Hematopoietic multipotent progenitor cell treated with erythropoietin and hydrocortisone succinate and interleukin-3 and kit ligand, for 6 days (in vitro differentiated cells): ENCODE measurements at places on chromosomes 1 and 21.

DNA sequence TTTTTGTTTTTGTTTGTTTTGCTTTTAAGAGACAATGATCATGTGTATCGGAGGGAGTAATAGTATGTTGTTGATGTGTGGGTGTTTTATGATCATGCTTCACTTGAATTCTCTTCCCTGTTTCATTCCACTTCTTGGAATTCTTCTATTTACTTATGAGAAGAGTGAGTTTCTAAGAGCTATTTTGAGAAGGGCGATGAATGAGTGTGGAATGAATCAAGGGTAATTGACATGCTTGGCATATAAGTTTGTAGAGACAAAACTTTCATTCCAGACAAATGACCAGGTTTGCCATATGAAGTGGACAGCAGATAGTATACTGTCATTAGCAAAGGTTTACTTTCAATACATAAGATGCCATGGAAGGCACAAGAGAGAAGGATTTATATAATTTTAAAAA, 42.3 kb upstream of the PDC start:
- DNase-seq, result no peak

DNA sequence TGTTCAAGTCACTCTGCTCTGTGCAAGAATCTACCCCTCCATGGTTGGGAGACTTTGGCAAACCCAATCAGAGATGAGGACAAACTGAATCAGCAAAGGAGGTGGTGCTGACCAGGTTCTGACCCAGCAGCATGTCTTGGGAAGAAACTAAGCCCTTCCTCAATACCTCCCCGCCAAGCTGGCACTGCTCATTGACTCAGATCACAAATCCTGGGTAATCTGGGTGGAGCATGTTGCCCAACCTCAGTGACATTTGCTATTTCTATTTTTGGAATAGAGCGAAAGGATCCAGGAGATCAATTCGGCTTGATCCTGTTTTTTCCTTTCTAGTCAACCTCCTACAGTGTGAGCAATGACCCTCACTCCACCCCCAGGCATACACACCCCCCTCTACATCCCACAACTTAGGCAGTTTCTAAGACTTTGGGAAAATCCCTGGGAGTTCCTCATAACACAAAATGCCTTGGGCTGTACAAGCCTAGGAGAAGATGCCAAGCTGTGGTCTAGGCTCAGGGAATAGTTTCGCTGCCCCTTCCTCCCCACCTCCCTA, 166.8 kb upstream of the KCNJ6 start:
- DNase-seq, result no peak

DNA sequence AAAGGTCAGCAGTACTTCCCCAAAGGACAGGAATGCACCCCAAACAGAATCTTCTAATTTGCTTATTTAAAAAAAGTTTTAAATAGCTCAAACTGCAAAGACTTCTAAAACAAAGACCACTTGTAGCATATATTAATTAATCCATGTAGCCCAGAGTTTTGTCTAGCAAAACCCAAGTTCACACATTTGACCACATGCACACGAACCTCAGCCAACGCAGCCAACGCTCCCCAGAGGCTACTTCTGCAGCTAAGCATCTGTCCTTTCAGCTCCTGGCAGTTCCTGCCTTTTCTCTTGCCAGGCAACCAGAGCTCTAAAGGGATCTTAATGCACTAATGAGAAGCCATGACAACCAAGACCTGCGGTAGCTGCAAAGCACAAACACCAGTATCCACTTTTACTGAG, 89.6 kb downstream of the RERE start:
- DNase-seq, result no peak

GRCh38 chr1:18283601-18284385, 176.2 kb downstream of the IGSF21 start:
- no peak for DNase-seq

- DNase-seq, result peak; percentile 77
These were observed 69.0 kb downstream of the PTGER3 start for GRCh38 chr1:70978623-70979022.

- no peak for DNase-seq
These were observed 279.1 kb downstream of the SPATA17 start for GRCh38 chr1:217910203-217910602.

- DNase-seq, result no peak
These were observed 15.3 kb downstream of the IFI16 start for GRCh38 chr1:159025043-159025442.

DNA sequence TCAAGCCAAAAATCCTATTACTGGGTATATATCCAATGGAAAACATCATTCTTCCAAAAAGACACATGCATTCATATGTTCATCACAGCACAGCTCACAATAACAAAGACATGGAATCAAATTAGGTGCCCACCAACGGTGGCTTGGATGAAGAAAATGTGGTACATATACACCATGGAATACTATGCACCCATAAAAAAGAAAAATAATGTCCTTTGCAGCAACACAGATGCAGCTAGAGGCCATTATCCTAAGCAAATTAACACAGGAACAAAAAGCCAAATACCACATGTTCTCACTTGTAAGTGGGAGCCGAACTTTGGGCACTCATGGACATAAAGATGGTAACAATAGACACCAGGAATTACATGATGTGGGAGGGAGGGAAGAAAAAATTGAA, 113.6 kb downstream of the MRPL39 start:
- DNase-seq, result no peak

DNA sequence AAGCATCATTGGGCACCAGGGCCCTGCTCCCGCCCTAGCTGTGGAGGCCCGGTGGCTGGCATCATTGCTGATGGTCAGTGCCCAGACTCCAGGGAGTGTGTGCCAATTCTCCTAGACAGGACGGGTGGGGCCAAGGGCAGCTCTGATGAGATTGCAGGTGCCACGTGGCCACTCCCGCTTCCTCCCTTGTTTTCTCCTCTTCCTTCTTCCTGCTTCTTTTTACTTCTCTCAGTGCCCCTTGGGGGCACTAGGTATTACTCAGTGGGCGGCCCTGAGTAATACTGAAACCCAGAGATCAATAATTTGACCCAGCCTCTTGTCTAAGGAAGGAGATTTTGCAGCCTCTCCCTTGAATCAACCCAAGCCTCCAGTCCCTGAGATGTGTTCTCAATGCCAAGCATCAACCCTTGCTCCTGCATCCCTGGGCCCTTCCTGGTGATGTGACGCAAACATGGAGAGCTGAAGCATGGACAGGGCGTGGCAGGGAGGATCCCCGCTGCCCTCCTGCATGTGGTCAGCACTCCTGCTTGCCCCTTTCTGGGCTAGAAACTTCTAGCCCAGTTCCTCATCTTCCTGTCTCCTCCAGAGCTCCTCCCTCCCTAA, 32.4 kb downstream of the CDK18 start:
- no peak for DNase-seq

DNA sequence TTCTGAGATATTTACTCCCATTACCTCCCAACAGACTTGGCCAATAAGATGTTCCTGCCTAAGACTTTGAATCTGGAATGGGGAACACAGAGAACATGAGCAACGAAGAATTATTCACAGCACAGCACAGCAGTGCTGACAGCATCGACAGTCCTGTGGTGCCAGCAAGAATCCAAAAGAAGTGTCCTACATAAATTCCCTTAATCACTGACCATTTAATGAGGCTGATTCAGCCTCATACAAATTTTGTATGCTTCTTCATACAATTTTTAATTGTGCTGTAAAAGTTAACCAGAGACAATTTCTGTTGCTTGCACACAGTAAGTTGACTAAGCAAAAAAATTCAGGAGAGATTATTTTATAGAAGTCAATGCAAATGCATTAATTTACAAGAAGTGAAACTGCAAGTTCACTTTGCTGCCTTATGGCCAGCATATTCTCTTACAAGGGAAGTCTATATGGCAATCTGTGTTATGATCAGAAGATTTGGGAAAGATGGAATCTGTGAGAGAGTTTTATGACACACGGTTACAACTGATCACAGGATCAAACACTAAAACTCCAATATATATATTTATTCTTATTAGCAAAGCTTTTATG, 855.9 kb downstream of the LTN1 start:
- DNase-seq, result no peak

- DNase-seq, result no peak
These were observed 475.2 kb downstream of the SETD4 start for GRCh38 chr21:35585155-35585554.

GRCh38 chr1:224185208-224185607, 2.2 kb downstream of the DEGS1 start:
- DNase-seq, result no peak

DNA sequence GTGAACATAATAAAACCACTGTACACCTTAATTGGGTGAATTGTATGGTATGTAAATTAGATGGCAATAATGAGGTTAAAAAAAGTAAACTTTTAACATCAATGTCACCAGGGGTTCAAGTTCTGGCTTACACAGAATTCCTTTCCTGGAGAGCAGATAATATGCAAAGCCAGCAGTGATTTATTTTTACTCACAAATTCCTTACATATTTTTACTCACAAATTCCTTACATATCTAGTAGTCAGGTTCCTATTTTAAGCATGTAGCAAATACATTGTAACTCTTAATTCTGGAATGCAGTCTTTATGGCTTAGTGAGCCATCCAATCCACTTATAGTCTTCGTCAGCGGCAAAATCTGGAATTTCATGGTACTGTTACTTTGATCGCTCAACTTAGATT, 1.3 kb upstream of the UBE4B start:
- DNase-seq, result no peak

DNA sequence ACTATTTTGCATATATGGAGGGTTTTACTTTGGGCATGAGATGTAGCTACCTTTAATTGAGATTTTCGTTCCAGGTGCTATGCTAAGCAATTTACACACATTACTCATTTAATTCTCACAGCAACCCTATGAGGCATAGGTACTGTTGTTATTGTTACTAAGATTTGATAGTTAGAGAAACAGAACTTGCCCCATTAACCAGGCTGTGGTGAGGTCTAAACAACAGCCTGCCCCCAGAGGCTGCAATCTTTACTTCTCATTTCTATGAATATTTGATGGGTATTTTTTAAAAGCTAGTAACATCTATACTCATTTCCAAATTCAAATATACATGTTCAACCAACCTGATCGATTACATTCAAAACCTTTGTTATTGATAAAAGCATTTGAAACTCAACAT, 155.6 kb downstream of the GALNT2 start:
- no peak for DNase-seq

- DNase-seq, result no peak
These were observed 22.4 kb downstream of the CDCA8 start for GRCh38 chr1:37714689-37715088.

DNA sequence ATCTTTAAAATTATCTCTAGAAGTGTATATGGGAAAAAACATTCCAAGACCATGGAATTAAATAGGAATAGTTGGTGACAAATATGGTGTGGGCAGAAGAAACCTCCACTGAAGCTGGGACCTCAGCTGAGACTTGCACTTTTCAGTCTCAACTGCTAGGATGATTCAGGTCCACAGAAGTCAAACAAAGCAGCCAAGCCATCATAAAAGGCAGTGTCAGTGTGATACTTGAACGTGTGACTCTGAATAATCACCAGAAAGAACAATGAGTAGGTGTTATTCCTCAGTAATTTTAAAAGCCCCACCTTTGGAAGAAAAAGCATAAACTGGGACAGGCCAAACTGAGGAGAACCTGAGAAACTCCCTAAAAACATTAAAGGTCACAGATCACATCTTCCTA, 90.7 kb downstream of the ZNF281 start:
- DNase-seq, result no peak

DNA sequence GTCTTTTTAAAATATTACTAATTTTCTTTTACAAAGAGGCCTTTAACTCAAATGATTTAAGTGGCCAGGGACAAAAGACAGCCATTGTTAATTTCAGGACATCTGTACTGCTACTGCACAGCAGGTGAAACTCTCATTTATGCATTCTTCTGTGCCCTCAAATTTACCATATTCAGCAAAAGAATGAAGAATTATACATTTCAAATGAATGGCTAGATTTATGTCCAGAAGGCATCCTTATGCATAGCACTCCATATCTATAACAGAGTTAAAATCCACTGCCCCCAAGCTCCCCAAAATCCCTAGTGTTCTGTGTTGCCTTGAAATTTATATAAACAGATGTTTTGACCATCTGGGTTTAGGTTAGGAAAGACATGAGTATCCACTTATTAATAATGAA, 202.6 kb downstream of the DNM3 start:
- DNase-seq, result no peak

GRCh38 chr1:93549811-93550210, 101.9 kb downstream of the FNBP1L start:
- no peak for DNase-seq

GRCh38 chr21:45442276-45442675, 37.3 kb downstream of the COL18A1 start:
- DNase-seq, result no peak

DNA sequence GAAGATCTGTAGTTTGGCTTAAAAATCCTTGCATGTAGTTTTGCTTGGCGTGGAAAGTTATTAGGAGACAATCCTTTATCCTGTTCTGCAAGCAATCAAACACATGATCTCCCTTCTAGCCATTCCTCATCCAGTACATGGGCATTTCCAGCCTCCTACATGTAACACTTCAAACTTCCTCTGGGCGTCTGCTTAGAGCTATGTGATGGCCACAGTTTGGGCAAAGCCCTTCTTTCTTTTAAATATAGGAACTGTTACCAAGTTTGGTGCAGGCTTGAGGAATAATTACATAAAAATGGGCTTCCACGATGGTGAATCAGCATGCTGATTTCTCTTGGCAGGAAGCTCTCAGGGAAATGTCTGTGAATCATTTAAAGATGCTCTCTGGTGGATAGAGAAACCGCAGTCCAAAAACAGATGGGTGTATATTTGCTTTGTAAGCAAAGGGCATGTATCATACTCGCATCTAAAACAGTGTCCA, 176.9 kb upstream of the FMN2 start:
- no peak for DNase-seq

DNA sequence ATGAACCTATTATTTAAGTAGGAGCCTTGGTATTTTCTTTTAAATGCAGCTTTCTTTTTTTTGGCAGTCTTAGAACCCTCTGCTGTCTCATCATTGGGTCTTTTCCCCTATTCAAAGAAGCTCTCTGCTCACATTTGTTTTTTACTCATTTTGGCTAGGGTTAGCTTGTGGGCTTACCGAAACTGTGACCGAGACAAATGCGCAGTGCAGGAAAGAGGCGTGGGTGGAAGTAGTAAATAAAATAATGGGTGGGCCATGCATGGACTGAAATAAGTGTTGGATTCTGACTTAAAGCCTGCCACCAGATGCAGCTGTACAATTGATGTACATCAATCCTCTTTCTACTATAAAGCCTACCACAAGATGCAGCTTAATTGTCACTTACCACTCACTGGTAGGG, 14.7 kb downstream of the XPR1 start:
- DNase-seq, result no peak

DNA sequence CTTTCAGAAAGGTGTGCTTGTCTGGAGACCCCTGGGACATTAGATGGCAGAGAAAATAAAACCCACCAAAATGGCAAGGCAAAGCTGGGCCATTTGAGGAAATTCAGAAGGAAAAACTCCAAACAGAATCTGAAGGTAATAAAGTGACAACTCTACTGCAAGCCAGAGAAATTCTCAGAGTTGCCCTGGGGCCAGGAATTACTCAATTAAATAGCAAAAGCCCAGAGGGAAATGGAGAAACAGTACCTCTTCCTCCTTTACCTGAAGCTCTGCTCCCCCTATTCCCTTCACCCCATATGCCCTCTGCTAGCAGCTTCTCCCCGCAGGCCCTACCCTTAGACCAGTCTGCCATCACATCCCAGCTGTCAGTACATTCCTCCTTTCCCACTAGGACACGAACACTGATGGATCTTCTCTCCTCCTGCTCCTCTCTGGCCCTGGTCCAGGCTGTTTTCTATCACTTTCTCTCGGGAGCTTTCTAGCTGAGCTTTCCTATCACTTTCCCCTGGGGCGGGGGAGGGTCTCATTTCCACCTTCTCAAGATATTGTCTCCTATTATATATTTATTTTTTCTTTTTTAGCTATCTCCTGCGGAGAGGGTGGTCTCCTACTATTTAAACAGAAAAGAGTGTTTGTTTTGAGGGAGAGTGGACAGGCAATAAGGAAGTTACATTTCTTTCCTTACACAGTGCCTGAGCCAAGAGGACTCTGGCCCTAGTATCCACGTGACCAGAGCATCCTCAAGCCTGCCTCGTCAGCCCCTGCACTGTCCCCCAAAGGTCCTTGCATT, 47.7 kb upstream of the RBM15 start:
- no peak for DNase-seq
